ENCODE measurements at places on chromosomes 6 and 20. TPM values are rescaled to one million over a fixed set of nuclear protein-coding genes. Genes with fewer than 3 reads are reported as not detected.

Gene AVP
- not detected for total RNA-seq

GRCh38 chr6:3835055-3835731 is 14.0 kb upstream of the FAM50B start:
- ATAC-seq, result peak; percentile 89

Gene NRSN2
- 26.0 TPM for total RNA-seq

- ATAC-seq, result no peak
These were observed 604.1 kb upstream of the POU3F2 start for GRCh38 chr6:98230250-98230649.

GRCh38 chr20:58749098-58749769 is 56.6 kb downstream of the NPEPL1 start:
- ATAC-seq, result no peak

GRCh38 chr20:10419550-10420133 is 14.4 kb downstream of the MKKS start:
- ATAC-seq, result no peak

- peak; percentile 87 for ATAC-seq
These were observed 60.3 kb downstream of the TSHZ2 start for GRCh38 chr20:53032478-53032932.

Gene ZNF391
- total RNA-seq, result 3.9 TPM

GRCh38 chr6:49327005-49327404 is 136.0 kb downstream of the MMUT start:
- no peak for ATAC-seq

DNA sequence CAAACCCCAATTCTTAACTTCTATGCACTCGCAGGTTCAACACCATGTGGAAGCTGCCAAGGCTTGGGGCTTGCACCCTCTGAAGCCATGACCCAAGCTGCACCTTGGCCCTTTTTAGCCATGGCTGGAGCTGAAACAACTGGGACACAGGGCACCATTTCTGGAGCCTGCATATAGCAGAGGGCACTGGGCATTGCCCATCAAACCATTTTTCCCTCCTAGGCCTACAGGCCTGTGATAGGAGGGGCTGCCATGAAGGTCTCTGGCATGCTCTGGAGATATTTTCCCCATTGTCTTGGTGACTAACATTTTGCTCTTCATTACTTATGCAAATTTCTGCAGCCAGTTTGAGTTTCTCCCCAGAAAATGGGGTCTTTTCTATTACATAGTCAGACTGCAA is 484.7 kb downstream of the EPHA7 start:
- no peak for ATAC-seq

DNA sequence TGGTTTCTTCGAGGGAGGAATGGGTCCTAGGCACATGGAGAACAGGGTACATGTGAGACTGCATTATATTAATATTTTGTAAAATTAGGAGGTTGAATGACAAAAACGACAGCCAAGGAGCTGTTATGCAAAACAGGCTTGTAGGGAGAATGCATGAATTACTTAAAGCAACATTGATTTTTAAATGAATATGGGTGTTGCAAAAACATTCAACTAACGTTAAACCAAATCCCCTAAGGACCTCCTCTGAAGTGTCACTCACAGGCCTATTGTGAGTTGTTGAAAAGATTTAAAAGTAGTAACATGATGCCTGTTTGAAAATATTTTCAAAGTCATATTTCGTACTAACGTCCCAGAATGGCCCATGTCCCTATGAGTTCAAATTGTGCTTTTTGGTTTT is 21.9 kb downstream of the FBXL4 start:
- no peak for ATAC-seq

- no peak for ATAC-seq
These were observed 55.6 kb upstream of the HLA-A start for GRCh38 chr6:29886701-29887100.
